Effector memory CD4-positive, alpha-beta T cell (primary cell): ENCODE measurements at places on chromosomes 4 and X.

GRCh38 chr4:7165874-7166201 lies 26.5 kb upstream of the SORCS2 start:
- DNase-seq, result no peak

- DNase-seq, result no peak
Measured at GRCh38 chrX:124497386-124497785, 151.0 kb downstream of the SH2D1A start.

DNA sequence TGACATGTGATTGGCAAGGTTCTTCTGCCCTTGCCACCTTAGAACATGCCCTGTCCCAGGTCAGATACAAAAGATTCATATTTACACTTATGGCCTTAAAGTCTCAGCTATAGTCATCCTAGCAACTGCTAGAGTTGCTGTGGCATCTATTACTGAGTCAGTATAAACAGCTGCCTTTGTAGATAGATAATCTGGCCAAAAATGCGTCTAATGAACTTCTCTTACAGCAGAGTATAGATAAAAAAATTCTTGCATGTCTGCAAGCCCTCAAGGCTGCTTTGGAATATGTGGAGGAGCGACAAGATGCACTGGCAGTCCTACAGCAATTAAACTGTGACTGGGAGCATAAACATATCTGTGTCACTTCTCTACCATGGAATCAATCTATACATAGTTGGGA lies 1209.7 kb upstream of the PABPC4L start:
- DNase-seq, result no peak

- DNase-seq, result no peak
Measured at GRCh38 chr4:30953799-30954198, 233.6 kb downstream of the PCDH7 start.

DNA sequence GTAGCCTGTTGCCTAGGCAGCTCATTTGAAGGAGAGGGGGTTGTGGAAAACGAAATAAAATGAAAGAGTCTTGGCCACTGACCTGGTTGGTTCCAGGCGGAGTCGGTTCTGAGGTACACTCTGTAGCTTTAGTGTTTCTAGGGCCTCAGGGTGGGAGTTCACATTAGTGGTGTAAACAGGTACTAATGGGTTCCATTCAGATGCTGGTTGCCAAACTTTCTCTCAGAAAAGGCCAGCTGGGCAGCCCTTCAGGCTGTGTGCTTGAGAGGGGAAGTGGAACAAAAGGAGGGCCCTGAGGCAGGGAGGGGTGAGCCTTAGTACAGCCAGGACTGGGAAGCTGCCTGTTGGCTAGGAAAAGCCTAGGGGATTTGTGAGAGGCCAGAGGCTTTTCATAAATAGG lies 24.8 kb downstream of the NHSL2 start:
- DNase-seq, result no peak

DNA sequence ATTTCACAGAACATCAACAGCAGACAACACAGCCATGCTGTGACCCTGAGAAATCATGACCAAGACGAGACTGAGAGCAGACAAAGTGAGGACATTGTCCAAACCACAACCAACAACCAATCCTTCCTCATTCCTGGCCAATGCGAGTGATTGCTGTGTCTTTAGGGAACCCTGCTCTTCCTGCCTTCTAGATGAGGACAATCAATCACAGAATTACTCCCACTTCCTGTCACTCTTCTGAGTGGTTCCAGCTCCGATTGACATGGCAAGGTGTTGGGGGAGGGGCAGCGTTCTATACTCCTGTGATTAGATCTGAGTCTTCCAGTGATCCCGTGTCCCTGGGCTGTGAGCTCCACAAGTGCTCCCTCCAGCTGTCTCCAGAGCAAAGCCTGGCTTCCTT lies 227.8 kb downstream of the STIM2 start:
- DNase-seq, result no peak

GRCh38 chr4:22688236-22688635 lies 4.5 kb upstream of the GBA3 start:
- no peak for DNase-seq

DNA sequence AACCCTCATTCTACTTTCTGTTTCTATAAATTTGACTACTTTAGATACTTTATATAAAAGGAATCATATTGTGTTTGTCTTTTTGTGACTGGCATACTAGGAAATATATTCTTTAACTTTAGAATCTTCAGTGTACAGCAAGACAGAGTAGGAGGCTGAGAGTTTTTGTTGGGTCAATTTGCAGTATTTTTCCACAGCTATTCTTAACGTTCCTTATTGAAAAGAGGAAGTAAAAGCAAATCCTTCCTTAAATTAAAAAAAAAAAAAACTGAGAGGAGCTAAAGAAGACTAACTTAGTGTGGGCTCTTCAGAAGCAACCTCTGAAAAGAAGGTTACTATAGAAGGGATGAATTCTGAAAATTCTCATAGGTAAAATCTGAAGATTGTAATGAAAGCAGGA lies 1194.6 kb downstream of the ADGRL3 start:
- no peak for DNase-seq

GRCh38 chr4:37935026-37935425 lies 25.2 kb upstream of the PTTG2 start:
- no peak for DNase-seq

- DNase-seq, result no peak
Measured at GRCh38 chrX:25873196-25873595, 264.9 kb upstream of the MAGEB18 start.
